ENCODE measurements at places on chromosomes 6 and 20.

DNA sequence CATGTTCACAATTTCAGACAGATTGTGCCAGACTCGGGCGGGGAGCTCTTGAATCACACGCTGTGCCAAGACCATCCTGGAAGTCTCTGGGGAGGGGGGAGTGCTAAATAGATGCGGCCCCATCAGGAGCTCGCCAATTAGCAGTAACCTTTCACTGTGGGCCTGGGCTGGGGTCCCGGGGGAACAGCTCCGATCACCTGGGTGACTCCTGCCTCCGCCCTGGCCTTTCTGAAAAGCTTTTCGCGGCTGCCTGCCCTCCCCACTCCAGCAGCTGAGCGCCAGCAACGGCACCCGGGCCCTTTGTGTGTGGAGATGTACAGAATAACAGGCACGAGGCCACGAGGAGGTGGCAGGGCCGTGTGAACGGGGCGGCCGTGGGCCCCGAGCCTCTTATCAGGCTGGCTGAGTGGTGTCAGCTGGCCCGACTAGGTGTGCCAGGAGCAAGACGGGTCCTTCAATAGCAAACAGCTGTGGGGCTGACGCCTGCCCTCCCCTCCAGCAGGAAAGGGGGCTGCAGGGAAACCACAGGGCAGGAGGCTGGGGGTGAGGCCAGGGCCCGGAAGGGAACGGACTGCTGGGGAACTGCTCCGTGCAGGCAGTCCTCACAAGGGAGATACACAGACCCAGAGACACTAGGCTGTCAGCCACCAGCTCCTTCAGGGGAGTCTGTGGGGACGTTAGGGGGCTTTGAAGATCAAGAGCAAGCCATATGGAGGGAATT, 56.8 kb downstream of the NOL4L start:
- DNase-seq: no peak

DNA sequence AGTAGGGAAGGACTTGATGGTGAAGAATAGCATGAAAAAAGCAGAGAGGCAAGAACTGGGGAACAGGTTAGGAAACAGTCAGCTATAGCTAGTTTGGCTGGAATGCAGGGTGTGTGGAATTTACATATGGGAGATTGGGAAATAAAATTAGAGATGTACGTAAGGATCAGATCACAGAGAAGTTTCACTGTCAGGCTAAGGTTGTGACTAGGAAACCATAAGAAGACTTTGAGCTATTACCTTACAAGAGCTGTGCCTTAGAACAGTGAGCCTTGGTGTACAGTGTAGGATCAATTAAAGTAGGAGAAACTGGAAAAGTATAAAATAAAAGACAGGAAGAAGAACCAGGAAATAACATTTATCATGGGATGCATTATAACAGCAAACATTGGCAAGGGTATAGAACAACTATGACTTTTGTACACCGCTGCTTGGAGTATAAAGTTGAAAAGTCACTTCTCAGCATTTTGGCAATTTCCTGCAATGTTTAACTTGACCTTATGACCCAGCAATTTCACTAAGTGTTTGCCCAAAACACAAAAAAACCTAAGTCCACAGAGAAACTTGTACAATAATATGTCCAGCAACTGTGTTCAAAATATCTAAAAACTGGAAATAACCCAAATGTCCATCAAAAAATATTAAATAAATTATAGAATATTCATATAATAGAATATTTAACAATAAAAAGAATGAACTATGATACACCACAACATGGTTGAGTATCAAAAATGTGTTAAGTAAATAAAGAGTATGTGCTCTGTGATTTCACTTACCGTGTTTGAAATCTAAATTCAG, 31.2 kb upstream of the SPTLC3 start:
- DNase-seq: no peak

GRCh38 chr6:158222066-158222465, 53.9 kb downstream of the GTF2H5 start:
- DNase-seq: no peak

- no peak for DNase-seq
Observed at GRCh38 chr6:23608931-23609435, 517.0 kb upstream of the NRSN1 start.

DNA sequence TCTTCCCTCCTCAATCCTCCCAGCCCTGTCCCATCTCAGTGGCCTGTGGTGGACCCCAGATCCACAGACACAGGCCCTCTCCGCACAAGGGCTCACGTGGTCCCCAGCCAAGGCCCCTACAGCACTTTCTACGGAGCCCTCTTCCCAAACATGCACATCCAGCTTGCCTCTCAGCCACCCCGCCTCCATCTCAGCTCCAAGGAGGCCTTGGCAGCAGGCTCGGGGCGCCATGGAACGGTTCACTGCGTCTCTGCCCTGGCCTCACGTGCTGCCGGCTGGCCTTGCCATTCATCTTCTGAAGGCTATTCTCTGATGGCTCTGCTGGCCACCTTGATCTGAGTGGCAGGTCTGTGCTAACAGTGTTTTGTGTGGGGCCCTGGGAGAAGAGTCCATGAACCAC, 33.0 kb downstream of the GNAS-AS1 start:
- DNase-seq: no peak

Measured in H4 (cell line).